ENCODE measurements at places on chromosomes 7 and 10.

DNA sequence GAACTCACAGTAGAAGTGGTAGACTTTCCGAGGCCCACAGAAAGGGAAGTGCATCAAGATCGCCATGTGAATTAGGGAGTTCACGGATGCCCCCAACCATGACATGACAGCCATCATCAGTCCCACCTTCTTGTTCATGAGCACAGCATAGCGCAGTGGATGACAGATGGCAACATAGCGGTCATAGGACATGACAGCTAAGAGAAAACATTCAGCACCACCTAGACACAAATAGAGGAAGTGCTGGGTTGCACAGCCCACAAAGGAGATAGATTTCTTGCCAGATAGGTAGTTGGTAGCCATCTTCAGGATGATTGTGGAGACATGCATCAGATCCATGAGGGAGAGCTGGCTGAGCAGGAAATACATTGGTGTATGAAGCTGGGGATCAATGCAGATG is 342 bp downstream of the OR2AE1 start:
- DNase-seq: no peak

GRCh38 chr7:44231088-44231487 is 30.3 kb downstream of the YKT6 start:
- no peak for DNase-seq

DNA sequence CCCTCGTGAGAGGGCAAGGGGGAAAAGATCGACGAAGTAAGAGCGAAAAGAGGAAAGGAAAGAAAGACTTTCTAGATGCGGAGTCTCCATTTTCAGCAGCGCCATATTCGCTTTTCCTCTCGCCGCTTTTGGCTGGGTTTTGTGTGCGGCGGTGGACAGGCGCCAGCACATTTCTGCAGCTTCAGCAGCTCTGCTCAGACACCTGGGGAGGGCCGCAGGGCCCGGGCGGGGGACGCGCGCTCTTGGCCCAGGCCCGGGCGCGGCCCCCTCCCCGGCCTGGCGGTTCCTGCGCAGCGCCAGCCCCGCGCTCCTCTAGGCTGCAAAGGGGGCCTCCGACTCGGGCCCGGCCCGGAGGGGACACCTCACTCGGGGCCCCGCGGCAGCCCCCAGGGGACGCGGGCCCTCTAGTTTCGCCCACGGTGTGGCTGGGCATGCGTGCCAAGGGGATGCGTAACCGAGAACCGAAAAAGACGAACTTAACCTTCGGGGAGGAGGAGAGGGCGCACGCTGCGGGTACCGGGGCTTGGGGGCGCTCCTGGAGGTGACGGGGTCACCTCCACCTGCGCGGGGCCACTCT is 34.5 kb upstream of the EBLN1 start:
- no peak for DNase-seq

- no peak for DNase-seq
Observed at GRCh38 chr7:110522061-110522760, 568.7 kb upstream of the LRRN3 start.

DNA sequence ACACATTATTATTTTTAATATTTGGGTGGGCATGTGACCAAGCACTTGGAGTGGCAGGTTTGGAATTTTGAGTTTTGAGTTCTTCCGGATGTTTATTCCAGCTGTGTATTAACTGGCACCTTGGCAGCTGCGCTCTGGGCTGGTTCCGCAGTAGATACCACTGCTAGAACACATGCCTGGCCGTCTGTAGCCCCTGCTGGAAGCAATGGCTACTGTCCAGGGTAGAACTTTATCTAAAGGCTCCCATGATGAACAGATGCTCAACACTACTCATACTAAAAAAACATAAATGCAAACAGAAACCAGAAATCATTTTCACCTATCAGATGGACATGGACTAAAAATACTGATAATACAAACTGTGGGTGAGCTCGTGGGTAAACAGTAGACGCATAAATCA is 19.4 kb upstream of the SH3PXD2A start:
- no peak for DNase-seq

DNA sequence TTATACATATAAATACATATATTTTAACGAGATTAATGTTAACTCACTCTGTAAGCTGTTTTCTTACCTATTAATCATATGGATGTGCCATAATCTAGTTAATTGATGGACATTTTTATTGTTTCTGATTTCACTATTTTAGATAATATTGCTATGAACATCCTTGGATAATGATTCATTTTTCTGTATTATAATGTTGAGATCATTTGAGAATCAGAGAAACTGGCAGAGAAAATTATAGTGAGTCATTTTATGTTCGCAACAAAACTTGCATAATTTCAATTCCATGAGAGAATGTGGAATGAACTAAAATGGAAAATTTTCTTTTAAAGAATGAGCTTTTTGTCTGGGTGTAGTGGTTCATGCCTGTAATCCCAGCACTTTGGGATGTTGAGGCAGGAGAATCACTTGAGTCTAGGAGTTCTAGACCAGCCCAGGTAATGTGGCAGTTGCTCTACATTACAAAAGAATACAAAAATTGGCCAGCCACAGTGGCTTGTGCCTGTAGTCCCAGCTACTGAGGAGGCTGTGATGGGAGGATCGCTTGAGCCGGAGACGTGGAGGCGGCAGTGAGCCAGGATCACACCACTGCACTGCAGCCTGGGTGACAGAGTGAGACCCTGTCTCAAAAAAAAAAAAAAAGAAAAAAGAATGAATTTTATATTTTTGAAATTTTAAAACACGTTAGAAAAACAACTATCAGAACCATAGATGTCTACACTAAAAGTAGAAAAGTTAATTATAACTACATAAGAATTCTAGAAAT is 40.5 kb downstream of the PAPSS2 start:
- no peak for DNase-seq

DNA sequence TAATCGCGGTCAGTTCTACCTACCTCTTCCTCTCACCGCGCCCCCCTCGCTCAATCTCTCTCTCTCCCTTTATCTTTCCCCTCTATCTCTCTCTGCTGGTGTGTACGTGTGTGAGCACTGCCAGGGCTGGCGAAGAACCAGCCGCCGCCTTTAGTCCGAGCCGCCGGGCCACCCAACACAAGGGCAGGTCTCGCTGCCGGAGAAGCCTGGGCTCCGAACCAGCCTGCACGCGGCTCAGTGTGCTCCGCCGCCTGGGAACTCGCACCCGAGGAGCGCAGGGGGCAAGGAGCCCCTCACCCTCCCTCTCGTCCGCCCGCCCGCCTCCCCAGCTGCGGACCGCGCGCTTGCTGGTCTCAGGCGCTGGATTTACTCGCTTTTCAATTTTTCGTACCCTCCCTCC is 1.7 kb downstream of the NXPH1 start:
- no peak for DNase-seq

- DNase-seq: no peak
Observed at GRCh38 chr10:116151076-116151475, 121.9 kb downstream of the GFRA1 start.

GRCh38 chr10:60798031-60798430 is 19.8 kb downstream of the CDK1 start:
- no peak for DNase-seq

DNA sequence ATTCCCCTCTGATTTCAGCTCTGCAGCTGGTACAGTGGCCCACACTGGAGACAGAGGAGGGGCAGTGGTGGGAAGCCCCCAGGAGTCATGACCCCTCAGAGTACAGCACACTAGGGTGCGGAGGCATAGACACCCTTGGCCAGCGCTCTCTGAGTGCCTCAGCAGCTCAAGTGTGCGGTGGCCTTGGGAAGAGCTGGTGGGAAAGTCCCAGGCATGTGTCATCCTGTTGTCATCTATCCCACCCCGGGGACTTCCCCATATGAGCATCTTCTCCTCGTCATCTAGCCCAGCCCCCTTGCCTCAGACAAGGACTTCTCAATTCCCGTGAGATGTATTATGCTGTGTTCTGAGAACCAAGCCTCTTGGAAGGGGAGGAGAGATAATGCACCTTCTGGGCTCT is 15.6 kb upstream of the PPIF start:
- DNase-seq: no peak

DNA sequence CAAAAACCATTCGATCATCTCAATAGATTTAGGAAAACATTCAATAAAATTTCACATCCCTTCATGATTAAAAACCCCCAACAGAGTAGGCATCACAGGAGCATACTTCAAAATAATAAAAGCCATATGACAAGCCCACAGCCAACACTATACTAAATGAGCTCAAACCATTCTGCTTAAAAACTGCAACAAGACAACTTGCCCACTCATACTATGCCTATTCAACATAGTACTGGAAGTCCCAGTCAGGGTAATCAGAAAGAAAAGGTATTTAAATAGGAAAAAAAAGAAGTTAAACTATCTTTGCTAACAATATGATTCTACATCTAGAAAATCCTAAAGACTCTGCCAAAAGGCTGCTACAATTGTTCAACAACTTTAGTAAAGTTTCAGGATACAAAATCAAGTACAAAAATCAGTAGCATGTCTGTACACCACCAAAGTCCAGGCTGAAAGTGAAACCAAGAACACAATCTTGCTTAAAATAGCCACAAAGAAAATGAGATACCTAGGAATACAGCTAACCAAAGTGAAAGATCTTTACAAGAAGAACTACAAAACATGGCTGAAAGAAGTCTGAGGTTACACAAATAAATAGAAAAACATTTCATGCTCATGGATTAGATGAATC is 882.6 kb downstream of the GRM8 start:
- no peak for DNase-seq

DNA sequence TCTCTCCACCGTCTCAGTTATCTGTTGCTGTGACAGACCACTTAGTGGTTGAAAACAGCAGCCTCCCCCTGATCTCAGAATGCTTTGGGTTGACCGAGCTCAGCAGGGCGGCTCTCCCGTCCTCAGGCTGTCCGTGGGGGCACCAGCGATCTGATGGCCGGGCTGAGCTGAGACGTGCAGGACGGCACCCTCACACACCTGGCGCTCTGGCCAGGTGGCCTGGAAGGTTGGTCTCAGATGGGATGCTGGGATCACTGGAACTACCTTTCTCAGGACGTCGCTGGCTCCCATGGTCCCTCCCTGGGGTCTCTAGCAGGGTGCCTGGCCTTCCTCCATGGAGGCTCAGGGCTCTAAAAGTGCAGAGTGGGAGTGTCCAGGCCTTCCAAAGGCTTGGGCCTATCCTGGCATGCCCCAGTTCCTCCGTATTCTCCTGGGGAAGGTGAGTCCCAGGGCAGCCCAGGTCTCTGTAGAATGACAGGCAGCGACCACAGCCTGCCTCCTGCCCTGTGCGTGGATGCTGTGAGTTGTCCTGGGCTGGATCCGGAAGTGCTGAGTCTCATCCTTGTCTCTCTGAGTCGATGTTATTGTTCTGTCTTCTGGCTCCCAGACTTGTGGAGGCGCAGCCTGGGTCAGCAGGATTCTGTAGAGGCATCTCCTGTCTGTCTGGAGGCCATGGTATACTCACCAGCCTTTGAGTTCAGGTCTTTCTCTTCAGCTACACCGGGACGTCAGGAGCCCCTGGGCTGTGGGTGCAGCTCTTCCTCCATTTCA is 12.2 kb upstream of the PWWP2B start:
- DNase-seq: no peak

DNA sequence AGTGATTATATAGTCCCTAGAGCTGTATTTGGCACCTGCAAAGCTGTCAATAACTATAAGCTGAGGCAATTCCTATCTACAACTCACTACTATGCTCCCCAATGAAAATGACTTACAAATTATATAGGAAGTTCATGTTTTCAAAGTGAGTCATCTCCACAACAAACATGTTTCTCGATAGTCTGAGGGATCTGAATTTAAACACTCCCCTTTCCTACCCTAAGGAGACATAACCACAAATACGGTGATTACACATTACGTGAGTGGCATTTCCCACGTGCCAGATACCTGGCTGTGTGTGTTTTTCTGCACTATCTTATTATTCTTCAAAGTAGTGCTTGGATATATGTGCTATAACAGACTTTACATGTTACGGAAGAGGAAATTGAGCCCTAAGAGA is 122.5 kb upstream of the C1QL3 start:
- no peak for DNase-seq

- no peak for DNase-seq
Observed at GRCh38 chr10:22647244-22647643, 67.1 kb downstream of the PIP4K2A start.

DNA sequence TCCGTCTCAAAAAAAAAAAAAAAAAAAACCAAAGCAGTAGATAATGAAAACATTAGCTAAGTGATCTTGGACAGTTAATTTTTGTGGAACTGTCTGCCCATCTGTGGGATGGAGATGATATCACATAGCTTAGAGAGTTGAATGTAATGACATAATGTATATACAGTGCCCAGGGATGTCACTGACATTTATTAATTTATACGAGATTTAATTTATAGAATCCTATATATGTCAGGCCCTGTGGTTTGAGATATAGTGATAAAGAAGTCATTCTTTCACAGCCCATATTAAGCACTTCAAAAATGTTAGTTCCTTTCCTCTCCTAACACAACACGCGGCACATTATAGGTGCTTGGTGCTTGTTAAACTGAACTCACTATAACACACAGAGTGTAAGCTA is 4.0 kb downstream of the ENO4 start:
- DNase-seq: no peak

- peak; percentile 11 for DNase-seq
Observed at GRCh38 chr10:104391150-104391968, 37.7 kb downstream of the CFAP58 start.

- no peak for DNase-seq
Observed at GRCh38 chr10:73407495-73407894, 6.4 kb downstream of the ANXA7 start.

DNA sequence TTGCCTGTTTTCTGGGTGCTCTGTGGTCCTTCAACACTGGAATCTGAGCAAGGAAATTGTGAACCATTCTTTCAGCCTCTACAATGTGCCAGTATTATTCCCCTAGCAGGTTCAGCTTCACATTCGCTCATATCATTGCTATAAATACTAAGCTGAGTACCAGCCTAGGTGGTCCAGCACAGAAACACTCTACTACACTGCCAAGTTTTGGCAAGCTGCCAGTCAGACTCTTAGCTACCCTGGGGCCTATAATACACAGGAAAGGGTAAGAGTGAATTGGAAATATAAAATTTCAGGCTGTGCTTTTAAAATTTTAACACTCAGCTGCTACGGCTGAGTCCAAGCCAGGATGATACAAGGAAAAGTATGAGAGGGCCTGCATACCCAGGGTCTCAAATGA is 49.9 kb upstream of the PPP1R3A start:
- no peak for DNase-seq

GRCh38 chr10:78041170-78042057 is 7.8 kb downstream of the RPS24 start:
- no peak for DNase-seq

- DNase-seq: peak; percentile 74
Observed at GRCh38 chr10:97664282-97664850, 22.7 kb downstream of the AVPI1 start.

- DNase-seq: no peak
Observed at GRCh38 chr10:79275431-79275851, 71.8 kb upstream of the PPIF start.
